Right lung (tissue), 10 donors: ENCODE measurements at places on chromosomes 1 and 21.

- no peak for DNase-seq
Observed at GRCh38 chr1:212484701-212485570, 52.2 kb downstream of the NENF start.

GRCh38 chr1:55632058-55632457, 416.9 kb upstream of the USP24 start:
- DNase-seq = no peak

- DNase-seq = no peak
Observed at GRCh38 chr1:66575739-66576138, 41.8 kb downstream of the SGIP1 start.

DNA sequence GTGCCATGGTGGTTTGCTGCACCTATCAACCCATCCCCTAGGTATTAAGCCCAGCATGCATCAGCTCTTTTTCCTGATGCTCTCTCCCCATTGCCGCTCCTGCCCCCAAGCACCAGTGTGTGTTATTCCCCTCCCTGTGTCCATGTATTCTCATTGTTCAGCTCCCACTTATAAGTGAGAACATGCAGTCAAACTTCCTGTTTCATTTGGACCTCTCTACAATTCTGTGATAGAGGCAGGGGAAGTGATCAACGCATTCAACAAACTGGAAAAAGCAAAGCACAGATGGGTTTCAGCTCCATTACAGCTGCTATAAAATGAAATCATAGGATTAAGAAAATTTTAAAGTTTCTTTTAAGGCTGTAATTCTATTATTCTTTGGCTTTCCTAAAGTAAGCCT, 23.3 kb upstream of the CD55 start:
- DNase-seq = no peak

DNA sequence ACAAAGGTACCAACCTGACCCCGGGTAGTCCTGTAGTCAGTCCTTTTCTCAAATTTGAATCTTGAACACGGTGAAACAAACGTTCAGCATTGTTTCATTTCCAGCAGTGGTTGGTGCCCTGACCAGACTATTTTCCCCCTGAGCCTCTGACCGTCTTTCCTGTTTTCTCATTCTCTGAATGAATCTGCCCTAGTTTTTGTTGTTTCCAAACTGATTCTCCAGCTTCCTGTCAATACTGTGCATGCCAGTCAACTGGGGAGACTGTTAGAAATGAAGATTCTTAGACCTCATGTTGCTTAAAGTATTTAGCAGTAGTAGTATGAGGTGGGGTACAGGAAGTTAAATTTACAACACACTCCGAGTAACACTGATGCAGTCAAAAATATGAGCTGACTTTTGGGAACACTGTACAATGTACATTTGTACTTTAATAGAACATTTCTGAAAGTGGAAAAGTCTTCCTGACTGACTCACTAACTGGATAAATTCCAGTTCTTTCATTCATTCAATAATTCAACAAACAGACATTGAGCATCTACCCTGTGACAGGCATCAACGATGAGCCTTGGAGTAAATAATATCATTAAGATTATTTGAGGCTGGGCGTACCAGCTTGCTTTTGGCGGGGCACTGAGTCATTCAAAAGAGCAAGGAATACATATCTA, 26.0 kb upstream of the ZRANB2 start:
- DNase-seq = no peak

- DNase-seq = no peak
Observed at GRCh38 chr21:36889401-36889800, 77.1 kb downstream of the HLCS start.

DNA sequence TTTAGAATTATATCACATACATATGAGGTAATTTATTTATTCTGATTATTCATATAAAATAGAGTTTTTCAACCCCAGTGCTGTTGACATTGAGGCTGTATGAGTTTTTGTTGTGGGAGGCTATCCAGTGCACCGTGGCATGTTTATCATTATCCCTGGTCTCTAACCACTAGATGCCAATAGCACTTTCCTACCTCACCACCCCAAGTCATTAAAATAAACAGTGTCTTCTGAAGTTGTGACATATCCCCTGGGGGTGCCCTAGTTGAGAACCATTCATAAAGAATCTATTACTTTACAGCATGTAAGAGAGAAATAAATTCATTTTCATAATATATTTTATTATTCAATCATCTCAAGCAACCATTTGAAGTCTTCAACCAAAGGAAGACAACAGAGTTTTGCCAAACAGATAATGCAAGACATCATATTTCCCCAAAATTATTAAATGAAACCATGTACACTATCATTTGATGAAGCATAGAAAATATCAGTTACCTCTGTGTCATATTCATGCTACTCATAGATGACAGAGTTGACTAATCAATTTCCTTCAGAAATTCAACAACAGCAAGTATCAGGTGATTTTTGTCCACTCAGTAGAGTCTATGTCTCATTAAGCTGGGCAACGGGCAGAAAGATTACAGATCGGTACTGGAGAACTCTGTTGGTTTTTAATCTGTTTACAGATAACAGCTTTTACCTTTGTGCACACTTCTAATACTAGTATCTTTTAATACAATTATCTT, 39.5 kb upstream of the RGS1 start:
- DNase-seq = no peak

DNA sequence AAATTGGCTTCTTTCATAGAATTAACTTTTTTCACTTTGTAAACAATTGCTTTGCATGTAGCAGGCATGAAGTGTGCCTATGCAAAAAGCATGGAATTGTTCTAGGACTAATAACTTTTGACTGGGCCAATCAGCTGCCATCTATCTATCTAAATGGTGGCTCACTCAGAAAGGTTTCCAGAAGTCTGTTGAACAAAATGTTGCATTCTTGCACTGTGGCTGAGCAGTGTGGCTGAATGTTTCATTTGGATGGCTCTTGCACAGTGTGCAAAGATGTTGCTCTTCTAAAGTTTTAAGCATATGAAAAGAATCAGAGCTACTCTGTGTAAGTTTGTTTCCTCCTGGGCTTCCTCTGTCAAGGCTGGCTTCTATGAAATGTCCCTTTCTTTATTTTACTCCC, 213.5 kb downstream of the KCTD3 start:
- no peak for DNase-seq

DNA sequence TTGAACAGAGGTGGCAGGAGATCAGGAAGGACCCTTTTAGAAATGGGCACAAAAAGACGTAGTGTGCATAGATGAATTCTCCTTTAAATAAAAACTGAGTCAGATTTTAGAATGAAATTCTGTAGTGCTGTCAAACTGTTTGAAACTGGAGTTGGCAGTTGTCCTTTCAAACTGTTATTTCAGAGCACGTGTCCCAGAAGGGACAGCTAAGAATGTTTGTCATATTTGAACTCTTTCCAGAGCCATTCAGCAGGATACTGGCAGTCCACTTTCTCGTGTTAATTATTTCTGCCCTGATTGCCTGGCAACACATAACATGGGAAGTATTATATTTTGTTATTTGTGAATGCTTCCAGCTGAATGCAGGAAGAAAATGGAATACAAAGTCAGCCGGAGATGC, 212.3 kb upstream of the DPYD start:
- no peak for DNase-seq
